ENCODE measurements at places on chromosomes 1 and 21.

DNA sequence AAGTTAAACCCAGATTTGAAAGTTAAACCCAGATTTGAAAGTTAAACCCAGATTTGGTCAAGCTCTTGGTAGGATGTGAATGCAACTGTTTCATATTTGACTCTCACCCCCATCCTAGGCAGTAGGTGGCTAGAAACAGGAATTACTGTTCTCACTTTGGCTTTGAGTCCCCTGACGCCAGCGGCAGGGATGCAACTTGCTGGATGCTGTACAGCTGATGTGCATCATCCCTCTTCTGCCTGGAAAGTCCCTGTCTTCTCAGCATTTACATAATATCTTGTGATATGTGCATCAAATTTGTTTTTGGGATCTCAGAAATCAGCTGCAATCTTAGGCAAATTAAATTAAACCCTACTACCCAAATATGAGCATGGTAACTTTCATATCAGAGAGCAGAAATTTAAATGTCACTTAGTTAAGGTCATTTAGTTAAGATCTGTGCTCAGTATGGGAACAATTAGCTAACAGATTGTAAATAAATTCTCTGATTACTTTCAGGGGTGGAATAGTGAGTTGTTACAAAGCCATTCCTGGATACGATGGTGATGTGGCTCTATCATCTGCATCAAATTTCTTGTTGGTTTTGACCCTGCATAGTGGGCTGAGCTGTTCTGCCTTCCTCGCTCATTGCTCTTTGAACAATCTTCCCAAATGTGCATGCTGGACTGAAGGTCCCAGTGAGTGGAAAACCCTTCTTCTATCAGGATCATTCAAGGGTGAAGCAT, 6.8 kb upstream of the HAO2 start:
- DNase-seq: no peak

- DNase-seq: no peak
Observed at GRCh38 chr1:22584001-22584562, 20.8 kb downstream of the EPHA8 start.

DNA sequence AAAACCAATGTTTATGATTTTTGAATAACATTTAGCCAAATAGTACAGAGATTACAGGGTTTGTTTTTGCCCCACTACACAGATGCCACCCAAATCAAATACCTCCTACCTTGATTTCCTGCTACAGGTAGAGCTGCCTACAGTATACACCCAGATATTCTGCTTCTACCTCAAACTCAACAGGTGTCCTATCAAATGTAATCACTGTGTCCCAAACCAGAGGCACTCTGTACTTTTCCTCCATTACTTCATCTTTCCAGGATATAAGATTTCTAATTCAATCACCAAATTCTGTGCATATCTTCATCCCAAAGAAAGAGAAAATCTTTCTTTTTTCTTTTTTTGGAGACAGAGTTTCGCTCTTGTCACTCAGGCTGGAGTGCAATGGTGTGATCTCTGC, 9.6 kb downstream of the PUM1 start:
- no peak for DNase-seq

GRCh38 chr1:109370712-109371340, 26.9 kb downstream of the SORT1 start:
- no peak for DNase-seq

DNA sequence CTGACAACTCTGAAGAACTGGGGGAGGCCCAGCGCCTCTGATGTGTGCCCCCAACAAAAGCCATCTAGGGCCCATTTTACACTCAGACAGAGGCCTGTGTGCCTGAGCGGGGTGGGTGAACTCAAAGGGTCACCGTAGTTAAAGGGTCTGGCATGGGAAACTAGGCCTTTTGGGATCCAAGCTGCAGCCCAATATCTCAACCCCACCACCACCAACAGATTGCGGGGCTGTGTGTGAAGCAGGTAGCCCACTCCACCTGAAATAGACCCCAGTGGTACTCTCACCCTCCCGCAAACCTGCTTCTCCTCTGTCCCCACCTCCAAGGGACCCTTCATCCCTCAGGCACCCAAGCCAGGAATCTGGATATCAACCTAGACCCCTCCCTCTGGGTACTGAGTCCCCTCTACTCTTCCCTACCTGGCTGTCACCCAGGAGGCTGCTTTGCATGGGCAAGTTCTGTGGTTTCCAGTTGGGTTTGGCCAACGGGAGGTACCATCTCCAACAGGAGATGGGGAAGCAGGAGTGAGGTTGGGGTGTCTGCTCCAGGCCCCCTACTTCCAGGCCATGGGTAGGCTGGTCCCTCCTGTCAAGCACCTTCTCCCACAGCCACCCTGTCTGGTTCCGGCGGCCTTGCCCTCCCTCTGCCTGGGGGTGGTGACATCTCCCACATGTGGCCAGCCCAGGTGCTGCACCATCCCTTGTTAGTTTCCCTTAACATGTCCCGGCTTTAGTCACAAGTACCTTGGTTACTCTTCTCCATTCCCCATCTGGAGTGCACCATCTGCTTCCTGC, 35.2 kb upstream of the LRP8 start:
- DNase-seq: no peak

DNA sequence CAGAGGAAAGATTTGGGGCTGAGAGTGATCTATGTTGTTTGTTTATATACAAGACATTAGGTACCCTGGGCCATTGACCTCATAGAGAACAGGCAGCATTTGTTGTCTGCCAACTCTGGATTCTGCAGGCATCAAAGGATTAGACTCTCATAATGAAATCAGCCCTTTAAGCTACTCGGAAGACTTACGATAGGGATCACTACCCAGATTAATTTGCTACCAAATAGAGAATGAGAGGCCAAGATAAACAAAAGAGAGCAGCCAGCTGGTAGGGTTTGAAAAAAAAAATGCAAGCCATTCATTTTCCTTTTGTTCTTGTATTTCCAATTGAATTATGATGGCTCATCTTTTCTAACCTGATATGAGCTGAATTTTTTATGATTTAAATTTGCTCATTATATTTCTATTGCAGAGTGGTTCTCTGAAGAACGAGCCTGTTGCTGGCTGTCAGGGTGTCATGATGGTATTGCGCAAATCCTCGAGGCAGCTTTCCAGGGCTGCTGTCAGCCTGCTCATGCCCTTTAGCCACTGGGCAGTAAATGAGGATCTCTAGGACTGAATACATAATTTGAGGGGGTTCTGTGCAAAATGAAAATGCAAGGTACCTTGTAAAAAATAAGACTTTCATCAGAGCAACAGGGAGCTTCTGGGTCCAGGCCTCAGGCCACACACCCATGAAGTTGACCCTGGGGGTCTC, 116.4 kb upstream of the KCNJ15 start:
- DNase-seq: no peak

- DNase-seq: no peak
Observed at GRCh38 chr1:17141441-17142197, 22.4 kb upstream of the PADI2 start.

DNA sequence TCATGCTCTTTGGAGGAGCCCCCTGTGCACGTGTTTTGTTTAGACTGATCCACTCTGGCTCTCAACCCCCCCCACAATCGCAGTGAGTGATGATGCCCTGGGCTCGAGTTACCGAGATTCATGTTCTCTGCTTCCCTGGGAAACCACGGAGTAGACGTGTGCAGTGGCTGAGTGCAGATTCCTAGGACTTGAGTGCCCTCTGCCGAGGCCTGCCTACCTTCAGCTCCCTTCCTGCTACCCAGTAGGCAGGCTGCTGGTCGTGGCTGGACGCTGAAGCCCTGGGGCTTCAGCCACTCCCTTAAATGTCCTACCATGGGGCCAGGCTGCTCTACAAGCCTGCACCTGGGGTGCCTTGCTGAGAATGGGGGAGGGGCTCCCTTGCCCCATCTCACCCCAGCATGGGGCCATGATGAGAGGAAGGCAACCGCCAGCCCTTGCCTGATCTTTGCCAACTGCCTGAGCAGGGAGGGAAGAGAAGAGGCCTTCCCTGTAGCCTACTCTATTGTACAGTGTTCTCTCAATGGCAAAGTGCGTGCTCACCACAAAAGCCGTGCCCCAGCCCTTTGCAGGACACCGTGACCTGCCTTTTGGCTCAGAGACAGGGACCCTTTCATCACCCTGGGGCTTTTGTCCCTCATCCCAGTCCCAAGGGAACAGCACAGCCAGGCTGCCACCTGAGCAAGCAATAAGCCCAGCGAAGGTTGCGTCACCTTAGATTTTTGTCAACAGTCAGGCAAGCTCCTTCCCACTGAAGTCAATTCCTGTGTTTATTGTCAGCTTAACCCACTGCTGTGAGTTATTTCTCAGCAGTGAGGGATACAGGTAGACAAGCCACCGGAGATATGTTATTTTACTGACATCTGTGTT, 4.1 kb upstream of the GRIK3 start:
- no peak for DNase-seq

DNA sequence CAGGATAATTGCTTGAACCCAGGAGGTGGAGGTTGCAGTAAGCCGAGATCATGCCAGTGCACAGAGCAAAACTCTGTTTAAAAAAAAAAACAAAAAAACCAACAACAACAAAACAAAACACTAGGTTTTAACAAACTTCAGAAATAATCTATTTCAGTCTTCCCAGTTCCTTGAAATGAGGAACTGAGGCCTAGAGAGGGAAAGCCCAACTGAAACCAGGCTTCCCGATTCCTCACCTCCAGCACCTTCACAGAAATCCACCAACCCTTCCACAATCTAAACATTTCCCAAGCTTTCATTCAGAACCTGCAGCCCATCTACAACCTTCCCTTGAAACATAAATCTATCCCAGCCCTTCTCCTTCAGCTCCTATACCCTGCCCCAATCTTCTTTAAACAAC, 612 bp upstream of the CD52 start:
- DNase-seq: no peak

All from stimulated activated CD8-positive, alpha-beta memory T cell treated with anti-CD3 and anti-CD28 coated beads, Interleukin-12 subunit alpha, Interleukin-12 subunit beta, amount 100 ng/mL, for 1 hour (primary cell).